ENCODE measurements at places on chromosomes 2 and 18.

DNA sequence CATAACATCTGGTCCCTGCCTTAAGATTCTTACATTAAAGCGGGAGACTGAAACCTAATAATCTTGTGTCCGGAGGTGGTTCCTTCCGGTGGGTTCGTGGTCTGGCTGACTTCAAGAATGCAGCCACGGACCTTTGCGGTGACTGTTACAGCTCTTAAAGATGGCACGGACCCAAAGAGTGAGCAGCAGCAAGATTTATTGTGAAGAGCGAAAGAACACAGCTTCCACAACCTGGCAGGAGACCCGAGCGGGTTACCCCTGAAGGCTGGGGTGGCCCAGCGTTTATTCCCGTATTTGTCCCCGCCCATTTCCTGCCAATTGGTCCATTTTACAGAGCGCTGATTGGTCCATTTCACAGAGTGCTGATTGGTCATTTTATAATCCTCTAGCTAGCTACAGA is 122.3 kb upstream of the SIX2 start:
- no peak for DNase-seq

DNA sequence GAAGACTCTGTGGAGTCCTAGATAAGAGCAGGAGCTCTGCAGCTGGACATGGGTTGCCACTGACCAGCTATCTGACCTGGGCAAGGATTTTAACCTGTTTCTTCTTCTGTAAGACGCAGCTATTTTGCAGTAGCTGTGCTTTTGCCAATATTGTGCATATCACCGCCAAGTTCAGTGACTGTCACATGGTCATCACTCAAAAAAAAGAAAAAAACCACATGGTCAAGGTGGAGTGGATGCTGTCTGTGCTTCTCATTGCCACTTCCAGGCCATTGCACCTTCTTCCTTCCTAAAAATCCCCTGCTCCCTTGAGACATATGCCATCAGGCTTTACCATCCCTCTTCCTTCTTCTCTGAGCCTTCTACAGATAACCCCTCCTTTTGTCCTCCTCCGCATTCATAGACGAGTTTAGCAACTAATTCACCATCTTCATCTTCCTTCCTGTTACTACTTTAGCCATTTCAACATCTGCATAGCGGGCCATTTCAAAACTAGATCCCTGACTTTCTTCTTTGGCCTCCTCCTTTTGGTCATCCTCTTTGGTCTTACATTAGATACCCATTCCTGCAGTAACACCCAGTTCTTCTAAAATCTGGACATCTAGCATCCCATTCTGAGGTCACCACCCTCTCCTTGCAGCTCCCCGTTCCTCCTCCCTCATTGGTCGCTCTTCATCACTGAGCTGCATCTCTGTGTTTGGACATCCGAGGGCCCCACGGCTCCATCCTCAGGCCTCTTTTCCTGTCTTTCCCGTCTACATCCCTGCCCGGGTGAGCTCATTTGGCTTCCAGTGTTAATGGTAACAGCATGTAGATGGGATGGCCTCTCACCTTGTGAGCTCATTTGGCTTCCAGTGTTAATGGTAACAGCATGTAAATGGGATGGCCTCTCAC is 17.8 kb downstream of the RNF144A start:
- DNase-seq, result no peak

GRCh38 chr2:181972431-181973170 is 13.1 kb upstream of the PPP1R1C start:
- DNase-seq, result no peak

DNA sequence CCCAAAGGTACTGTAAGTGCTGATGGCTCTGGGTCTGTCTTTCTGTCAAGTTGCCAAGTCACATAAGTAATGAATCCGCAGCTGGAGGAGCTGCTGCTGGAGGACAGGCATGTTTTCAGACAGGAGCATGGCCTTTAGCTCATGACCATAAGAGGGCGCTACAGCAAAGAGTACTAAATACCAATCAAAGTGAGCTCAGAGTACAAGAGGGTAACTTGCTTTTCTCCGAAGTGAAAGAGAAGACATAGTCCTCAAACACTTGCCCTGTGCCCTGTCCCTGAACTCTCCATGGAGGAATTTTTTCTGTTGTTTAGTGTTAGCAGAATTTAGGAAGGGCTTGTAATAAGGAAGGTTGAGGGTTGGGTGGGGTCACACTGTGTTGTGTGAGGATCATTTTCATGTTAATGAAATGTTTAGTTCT is 58.0 kb upstream of the EML6 start:
- DNase-seq, result peak; percentile 30

DNA sequence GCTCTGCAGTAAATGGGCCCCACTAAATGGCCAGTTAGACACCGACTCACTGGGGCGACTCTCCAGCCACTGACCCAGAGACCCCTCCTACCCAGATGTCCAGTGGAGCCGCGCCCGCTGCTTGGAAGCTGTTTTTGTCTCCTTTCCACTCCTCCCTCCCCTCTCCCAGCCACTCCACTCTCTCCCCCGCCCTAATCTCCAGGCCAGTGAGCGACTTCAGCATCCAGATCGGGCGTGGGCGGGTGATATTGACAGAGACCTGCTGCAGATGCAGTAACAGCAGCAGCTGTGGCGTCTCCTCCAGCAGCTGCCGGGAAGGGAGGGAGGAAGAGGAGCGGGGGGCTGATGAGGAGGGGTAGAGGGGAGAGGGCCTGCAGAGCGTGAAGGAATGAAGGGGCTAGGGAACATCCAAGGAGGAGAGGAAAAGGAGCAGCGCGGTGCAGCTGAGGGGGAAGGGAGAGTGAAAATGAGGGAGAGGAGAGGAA is at the start of gene SCN7A:
Gene SCN7A (minus strand): TSS at position 110 of the 485 bp plus-strand sequence. CDS start 16,553 bp downstream, outside the sequence.
- no peak for DNase-seq

GRCh38 chr2:102080451-102081242 is 61.9 kb upstream of the IL1R1 start:
- DNase-seq, result no peak

- no peak for DNase-seq
These were observed 3.3 kb upstream of the SRSF7 start for GRCh38 chr2:38754506-38754905.

DNA sequence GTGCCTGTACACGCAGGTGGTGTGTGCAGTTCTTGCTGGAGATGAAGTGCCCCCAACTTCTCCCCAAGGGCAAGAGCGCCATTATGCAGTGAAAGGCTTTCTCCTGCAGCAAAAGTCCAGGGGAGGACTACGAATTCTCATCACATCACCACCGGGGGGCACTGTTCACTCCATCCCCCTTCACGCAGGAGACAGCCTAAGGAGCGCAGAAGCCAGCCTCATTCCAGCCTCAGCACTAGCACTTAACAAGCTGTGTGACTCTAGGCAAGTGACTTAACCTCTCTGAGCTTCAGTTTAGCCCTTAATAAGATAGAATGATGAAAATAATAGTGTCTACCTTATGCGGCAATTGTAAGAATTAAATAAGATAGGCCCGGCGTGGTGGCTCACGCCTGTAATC is 32.3 kb downstream of the DNMT3A start:
- DNase-seq, result peak; percentile 46

DNA sequence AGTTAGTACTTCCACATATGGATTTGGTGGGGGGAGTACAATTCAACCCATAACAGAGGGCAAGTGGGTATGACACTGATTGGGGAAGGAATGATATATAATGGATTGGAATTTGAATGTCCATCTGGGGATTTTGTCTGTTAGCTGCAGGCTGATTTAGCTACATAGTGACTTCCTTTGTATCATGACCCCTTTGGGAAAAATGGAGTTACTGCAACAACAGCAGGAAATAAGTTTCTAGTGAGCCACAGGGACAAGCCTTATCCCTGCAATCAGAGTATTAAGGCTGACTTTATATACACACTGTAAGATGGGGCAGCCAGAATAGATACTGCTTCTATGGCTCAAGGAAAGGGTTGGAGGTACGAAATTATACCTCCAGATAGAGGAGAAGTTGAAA is 404.4 kb upstream of the MEIS1 start:
- no peak for DNase-seq

- no peak for DNase-seq
These were observed 27.5 kb upstream of the BZW1 start for GRCh38 chr2:200784215-200784614.

GRCh38 chr2:195766691-195767090 is 109.7 kb downstream of the SLC39A10 start:
- DNase-seq, result no peak

DNA sequence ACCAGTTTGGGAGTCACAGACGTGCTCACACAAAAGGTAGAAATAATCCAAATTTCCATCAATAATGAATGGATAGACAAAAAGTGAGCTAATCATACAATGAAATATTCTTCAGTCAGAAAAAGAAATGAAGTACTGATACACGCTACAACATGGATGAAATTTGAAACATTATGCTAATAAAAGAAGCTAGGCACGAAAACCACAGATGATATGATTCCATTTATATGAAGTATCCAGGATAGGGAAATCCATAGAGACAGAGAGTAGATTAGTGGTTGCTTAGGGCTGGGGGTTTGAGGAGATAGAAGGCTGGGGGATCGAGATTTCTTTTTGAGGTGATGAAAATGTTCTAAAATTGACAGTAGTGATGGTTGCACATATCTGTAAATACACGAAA is 43.0 kb upstream of the ATP6V1B1 start:
- DNase-seq, result no peak

DNA sequence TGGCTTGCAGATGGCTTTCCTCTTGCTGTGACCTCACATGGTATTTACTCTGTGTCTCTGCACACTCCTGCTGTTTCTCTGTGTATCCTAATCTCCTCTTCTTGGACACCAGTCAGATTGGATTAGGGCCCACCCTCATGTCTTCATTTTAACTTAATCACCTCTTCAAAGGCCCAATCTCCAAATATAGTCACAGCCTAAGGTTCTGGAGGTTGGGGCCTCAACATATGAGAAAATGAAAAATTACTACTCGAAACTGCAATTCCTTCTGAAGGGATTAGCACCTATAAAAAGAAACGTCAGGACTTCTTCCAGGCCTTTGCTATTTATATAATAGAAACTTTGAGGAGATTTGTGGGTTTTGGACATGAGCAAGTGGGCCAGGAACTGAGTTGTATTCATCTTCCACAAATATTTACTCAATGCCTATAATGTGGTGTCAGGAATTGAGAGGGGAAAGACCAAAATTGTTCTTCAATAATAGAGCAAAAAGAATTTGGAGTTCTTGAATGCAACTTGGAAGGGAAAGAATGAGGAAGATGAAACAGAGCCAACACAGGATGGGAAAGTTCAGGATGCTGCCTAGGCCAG is 270.0 kb upstream of the FN1 start:
- DNase-seq, result no peak

- no peak for DNase-seq
These were observed 102.1 kb upstream of the CDC42EP3 start for GRCh38 chr2:37773371-37774130.

DNA sequence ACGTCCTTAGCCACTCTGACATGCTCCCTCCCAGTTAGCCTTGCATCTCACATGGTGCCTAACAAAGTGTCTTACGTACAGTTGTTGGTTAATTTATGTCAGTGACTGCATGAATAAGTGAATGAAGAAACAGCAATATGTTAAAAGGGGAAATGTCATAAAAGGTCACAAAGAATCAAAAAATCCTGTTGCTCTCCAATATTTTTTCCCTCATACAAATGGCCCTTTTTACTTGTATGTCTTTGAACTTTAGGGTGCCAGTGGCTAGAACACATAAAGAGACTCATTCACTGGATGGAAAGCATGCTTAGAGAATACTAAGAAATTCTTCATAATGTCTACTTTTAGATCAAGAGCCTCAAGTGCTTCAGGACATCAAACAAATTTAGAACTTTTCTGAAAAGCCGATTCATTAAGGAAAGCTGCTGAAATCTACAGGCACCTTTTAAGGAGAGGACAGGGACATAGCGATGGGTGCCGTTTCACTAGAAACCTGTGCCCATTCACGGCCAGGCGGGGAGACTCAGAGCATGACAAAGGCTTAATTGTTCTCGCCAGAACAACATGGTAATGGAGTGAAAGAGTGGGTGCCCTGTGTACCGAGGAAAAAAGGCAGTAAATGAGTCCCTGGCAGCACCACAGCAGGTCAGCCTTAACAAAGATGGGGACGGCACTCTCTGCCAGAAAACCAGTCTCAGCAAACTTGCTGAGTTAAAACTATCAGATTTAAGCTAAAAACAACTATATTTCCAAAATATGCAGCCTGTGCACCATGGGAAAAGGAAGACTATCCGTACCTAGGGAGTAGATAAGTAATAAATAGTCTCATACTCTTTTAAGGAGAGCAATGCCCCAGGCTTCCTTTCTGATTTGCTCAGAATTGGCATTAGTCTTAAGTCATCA is 71.6 kb upstream of the SPTBN1 start:
- DNase-seq, result no peak

DNA sequence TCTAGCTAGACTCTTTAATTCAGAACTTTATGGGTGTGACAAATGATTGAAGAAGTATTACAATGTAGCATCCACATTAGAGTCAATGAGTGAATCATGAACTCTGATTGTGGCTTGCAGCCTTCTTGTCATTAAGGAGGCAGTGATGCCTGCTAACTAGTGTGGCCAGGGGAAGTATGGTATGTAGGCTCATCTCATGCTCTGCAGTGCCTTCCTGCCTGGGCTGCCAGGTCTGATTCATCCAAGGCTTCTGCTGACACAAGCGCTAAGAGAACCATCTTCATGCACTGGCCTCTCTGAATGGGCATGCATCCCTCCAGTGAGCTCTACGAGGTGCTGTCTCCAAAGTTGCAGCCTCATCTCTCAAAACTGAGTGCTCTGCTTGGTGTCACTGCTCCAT is 144.3 kb downstream of the MTCL1 start:
- no peak for DNase-seq

GRCh38 chr2:3631161-3631850 is 26.7 kb upstream of the ALLC start:
- DNase-seq, result no peak

GRCh38 chr18:78673516-78674321 is 305.9 kb upstream of the SALL3 start:
- no peak for DNase-seq

DNA sequence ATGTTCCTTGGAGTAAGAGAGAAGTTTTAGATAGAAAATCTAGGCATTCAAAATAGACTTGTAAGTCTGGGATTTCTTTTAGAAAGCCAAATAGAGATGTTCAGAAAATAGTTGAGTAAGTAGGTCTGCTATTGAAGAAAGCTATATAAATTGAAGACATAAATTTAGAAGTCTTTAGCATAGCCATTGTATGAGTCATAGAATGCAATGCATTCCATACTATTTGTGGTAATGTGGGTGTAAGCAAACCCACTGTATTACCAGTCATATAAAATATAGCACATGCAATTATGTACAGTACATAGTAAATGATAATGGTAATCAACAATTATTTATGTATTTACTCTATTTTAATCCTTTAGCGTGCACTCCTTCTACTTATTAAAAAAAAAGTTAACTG is 14.1 kb downstream of the MC4R start:
- no peak for DNase-seq

DNA sequence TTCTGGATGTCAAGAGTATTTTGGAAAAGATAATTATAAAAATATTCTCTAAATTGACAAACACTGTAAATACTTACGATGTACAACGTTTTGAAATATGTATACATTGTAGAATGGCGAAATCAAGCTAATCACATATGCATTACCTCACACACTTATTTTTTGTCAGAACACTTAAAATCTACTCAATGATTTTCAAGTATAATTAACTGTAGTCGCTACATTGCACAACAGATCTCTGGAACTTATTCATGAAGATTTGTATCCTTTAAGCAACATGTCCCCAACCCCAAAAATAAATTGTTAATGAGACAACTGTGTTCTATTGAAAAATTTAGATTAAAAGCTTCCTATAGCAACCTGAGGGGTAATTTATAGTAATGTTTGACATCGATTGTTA is 59.8 kb downstream of the C2orf74 start:
- DNase-seq, result no peak
